ENCODE measurements at places on chromosomes 1 and 21.

- DNase-seq, result no peak
These were observed 28.9 kb downstream of the LYPLAL1 start for GRCh38 chr1:219202567-219202966.

GRCh38 chr1:33709174-33709782 is 154.6 kb upstream of the HMGB4 start:
- no peak for DNase-seq

GRCh38 chr1:11527541-11528452 is 48.8 kb downstream of the DISP3 start:
- no peak for DNase-seq

- no peak for DNase-seq
These were observed 18.1 kb upstream of the IRF2BP2 start for GRCh38 chr1:234628089-234628488.

- no peak for DNase-seq
These were observed 50.8 kb upstream of the BOLA1 start for GRCh38 chr1:149848340-149849110.

DNA sequence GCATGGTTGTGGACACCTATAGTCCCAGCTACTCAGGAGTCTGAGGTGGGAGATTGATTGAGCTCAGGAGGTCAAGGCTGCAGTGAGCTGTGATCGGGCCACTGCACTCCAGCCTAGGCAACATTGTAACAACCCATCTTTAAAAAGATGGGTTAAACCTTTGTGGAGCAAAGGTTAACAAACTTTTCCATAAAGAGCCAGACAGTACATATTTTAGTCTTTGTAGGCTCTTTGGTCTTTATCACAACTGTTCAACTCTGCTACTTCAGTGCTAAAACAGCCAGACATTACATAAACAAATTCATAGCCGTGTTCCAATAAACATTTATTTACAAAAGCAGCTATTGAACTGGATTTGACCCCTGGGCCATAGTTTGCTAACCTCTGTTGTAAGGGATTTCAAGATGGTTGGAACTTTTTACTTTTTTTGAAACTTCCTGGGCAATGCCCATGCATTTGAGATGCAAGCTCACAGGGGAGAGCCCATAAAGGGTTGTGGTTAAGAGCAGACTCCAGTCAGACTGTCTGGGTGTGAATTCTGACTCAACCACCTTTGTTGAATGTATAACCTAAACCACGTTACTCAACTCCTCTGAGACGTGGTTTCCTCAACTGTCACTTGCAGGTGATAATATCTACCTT is 10.8 kb downstream of the INAVA start:
- DNase-seq, result no peak

DNA sequence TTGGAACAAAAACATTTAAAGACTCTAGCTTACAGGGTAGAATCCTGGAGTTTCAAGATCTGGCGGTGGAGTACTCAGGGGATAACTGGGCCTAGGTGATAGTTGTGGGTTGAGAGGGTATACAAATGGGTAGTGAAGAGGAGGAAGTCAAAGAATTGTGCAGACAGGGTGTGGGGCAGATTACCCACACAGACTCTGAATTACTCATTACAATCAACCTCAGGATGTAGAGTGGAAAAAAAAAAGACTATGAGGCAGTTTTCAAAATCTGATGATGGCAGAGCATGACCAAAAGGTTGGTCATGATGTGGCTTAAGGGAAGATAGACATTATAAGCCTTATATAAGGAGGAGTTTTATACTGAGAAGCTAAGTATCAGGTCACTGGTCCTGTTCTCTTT is 44.1 kb upstream of the GLIS1 start:
- no peak for DNase-seq

GRCh38 chr1:82697965-82698364 is 897.2 kb downstream of the ADGRL2 start:
- no peak for DNase-seq

GRCh38 chr21:23968722-23969647 is 1638.3 kb downstream of the MRPL39 start:
- no peak for DNase-seq

DNA sequence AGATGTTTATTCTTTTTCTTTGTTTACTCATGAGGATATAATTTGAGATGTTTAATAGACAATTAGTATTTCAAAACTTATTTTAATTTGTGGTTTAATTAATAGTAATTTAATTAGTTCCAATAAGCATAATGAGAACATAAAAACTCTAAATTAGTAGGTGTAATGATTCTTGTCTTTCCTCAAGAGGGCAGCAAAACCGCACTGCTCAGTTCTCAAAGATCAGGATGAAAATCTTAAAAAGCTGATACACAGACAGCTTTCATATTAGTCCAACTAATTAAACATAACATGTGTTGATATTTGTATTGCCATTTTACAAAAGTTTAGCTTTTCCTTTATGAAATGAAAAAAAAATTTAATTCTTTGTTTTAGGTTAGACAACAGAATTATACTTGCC is 106.7 kb upstream of the C21orf91 start:
- DNase-seq, result no peak

- no peak for DNase-seq
These were observed 220.0 kb downstream of the SETD4 start for GRCh38 chr21:35840197-35840799.

GRCh38 chr1:59819566-59820438 is 5.1 kb downstream of the HOOK1 start:
- DNase-seq, result no peak

GRCh38 chr1:154198756-154199562 is 7.1 kb upstream of the TPM3 start:
- DNase-seq, result no peak

DNA sequence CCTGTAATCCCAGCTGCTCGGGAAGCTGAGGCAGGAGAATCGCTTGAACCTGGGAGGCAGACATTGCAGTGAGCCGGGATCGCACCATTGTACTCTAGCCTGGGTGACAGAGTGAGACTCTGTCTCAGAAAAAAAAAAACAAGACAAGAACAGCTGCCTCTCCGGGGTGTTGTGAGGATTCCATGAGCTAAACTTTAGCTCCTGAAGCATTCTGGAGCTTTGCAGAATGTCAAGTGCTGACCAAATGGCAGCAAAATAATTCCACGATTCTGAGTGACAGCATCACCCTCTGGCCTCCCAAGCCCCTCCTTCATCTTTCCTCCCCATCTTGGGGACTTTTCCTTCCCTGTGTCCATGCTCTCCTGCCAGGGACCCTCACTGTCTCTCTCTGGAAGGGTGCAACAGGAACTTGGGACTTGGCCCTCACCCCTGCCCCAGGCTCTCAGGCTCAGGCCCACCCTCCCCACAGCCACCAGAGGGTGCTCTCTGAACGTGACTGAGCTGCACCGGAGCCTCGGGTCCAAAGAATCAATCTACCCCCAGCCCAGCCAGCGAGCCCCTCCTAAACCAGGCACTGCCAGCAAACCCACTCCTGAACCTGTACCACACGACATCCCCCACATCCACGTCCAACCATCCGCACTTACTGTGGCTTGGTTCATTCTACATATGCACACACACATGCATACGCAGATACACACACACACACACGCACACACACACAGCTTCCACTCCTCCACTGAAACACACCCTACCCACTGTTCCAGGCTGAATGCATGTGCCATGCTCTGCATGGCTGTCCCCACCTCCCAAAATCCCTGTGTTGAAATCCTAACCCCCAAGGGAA is 45.7 kb downstream of the ACOT7 start:
- DNase-seq, result no peak

DNA sequence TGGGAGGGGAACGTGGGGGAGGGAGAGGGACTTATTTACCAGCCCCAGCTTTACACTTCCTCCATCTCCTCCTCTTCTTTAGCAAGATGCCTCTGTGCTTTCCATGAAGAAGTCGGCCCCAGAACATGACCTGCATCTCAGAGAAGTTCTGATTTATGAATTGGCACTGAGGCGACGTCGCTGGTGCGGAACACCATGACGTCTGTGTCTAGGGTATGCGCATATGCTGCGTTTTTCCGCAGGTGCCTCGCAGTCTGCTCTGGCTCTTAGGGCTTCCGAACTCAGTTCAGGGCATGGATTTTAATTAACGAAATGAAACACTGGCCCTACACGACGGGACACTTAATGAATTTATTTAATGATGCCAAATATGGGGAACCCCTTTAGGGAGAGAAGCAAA is 510.3 kb downstream of the SMYD3 start:
- no peak for DNase-seq

GRCh38 chr1:199778324-199778955 is 249.1 kb upstream of the NR5A2 start:
- no peak for DNase-seq

DNA sequence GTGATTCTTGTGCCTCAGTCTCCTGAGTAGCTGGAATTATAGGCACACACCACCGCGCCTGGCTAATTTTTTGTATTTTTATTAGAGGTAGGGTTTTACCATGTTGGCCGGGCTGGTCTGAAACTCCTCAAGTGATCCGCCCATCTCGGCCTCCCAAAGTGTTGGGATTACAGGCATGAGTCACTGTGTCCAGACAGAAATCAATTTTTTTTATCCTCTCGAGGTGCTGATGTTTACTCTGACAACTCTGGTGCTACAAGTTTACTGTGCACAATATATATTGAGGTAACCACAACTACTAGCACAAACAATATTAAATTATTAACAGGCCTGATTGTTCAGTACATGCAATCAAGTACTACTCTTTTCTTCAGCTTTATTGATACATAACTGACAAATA is 39.7 kb downstream of the F13B start:
- no peak for DNase-seq

GRCh38 chr1:167197236-167197635 is 23.4 kb upstream of the POU2F1 start:
- no peak for DNase-seq

DNA sequence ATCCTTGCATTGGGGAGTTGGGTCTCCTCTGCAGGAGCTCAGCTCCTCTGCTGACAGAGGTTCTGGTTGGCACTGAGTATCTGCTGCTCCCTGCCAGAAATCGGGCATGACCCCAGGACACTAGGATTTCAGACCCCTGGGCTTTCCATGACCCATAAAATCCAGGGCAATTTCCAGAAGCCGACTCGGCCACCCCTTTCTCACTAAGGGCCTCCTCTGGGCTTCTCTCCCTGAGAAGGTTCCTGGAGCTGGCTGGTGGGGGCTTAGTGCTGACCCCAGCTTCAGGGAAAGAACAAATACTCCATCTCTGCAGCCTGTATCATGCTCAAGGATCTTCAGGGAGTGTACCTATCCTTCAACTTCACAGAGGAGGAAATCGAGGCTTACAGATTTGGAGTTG is 603.4 kb downstream of the PTPRU start:
- DNase-seq, result no peak

GRCh38 chr21:45847870-45848269 is 133.7 kb upstream of the COL6A1 start:
- no peak for DNase-seq

- no peak for DNase-seq
These were observed 50.9 kb upstream of the CNIH3 start for GRCh38 chr1:224565186-224565585.

GRCh38 chr1:213983493-213984386 is 4.0 kb upstream of the PROX1 start:
- DNase-seq, result no peak

DNA sequence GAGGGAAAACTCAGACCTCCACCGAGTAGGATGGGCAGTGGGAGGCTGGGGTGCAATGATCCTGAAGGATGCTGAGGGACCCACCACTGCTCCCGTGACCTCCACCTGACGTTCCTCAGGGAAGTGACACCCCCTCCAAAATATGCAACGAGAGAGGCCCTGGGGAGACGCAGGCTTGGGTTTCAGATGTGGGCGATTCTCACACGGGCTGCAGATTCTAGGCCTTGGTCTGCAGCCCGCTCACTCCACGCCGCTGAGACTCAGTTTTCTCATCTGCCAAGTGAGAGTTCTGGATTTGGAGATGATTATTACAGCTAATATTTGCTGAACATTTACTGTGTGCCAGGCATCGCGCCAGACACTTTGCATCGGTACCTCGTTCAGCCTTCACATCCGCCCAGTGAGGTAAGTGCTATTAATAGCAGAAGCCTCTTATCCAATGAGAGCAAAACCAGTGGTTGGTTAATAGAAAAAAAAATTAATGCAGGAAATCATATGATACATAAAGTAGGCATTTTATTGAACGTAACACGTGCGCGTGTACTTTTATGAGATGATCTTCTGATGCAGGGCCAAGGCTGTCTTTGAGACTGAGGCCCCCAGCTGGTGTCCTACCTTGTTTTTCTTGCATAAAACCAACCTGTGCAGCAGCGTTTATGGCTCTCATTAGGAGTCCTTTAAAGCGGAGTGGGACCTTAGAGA is 102.0 kb upstream of the RUNX3 start:
- DNase-seq, result no peak

GRCh38 chr21:45387506-45387905 is 17.5 kb upstream of the COL18A1 start:
- no peak for DNase-seq
